ENCODE measurements at places on chromosomes 12 and 14.

GRCh38 chr12:1914114-1914911 is 4.1 kb downstream of the CACNA2D4 start:
- DNase-seq: no peak

GRCh38 chr14:47921133-47921532 is 245.7 kb upstream of the MDGA2 start:
- DNase-seq: no peak

DNA sequence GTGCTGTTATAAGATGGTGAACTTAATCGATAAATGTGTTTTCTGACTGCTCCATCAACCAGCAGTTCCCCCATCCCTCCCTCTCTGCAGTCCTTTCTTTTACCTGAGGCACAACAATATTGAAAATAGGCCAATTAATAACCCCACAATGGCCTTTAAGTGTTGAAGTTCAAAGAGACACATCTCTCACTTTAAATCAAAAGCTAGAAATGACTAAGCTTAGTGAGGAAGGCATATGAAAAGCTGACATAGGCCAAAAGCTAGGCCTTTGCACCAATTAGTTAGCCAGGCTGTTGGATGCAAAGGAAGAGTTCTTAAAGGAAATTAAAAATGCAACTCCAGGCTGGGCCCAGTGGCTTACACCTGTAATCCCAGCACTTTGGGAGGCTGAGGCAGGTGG is 43.7 kb downstream of the SAV1 start:
- no peak for DNase-seq

DNA sequence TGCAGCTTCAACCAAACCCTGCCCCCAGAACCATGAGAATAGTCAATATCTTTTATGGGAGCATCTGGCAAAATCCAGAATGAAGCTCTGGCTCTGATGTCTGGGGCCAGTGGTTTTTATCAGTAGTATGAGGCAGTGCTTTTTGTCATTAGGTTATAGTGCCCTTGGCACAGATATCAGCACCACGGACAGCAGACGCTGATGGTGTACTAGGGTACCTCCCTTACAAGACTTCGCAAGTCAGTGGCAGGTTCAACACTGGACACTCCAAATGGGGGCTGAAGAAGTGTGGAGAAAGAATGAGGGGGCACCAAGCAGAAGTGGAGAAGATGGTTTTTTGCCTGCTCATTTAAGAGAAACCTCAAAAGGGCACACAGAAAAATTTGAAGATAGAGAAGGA is 68.2 kb upstream of the E2F7 start:
- DNase-seq: no peak

GRCh38 chr12:29818916-29819623 is 35.3 kb upstream of the TMTC1 start:
- no peak for DNase-seq

DNA sequence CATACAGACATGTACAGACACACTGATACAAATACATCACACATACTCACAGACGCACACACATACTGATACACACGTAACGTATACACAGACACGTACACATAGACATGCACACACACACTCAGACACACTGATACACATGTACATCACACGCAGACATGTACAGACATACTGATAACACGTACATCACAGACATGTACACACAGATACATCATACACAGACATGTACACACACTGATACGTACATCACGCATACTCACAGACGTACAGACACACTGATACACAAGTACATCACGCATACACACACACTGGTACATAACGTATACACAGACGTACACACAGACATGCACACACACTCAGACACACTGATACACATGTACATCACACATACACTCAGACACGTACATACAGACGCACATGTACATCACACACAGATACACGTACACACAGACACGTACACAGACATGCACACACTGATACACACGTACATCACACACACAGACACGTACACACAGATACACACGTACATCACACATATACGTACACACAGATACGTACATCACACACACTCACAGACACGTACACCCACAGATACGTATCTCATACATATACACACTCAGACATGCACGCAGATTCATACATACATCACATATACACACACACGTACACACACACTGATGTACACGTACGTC is 5.1 kb downstream of the ZNF605 start:
- no peak for DNase-seq

- no peak for DNase-seq
Observed at GRCh38 chr12:54460317-54460923, 13.0 kb downstream of the GTSF1 start.

- DNase-seq: no peak
Observed at GRCh38 chr12:58761308-58761707, 159.0 kb downstream of the LRIG3 start.

DNA sequence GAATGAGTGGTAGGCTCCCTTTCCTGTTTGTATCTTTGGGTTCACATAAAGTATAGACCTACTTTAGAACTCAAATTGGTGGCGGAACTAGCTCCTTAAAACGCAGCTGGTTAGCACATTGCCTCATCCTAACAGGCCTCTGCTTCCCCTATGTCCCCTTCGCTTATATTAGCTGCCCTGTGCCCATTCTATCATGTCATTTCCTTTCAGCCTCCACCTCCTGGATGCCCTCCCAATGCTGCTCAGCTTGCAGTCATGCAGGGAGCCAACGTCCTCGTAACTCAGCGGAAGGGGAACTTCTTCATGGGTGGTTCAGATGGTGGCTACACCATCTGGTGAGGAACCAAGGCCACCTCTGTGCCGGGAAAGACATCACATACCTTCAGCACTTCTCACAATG is 3.5 kb downstream of the DAZAP2 start:
- no peak for DNase-seq

GRCh38 chr14:49549881-49550280 is 36.3 kb downstream of the RPS29 start:
- no peak for DNase-seq

- no peak for DNase-seq
Observed at GRCh38 chr12:69415471-69416275, 54.5 kb upstream of the FRS2 start.

GRCh38 chr12:31897781-31898503 is 61.3 kb upstream of the RESF1 start:
- DNase-seq: no peak

DNA sequence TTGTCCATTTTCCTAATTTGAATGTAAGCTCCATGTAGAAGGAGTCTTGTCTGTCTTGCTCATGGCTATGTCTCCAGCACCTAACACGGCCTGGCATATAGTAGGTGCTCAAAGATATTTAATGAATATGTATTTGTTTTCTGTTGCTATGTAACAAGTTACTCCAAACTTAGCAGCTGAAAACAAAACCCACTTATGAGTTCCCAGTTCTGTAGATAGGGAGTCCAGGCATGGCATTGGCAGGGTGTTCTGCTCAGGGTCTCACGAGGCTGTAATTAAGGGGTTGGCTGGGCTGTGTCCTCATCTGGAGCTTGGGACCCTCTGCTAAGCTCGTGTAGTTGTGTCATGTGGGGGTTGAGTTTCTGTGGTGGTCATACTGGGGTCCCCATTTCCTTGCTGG is 106.0 kb downstream of the AACS start:
- DNase-seq: no peak

- no peak for DNase-seq
Observed at GRCh38 chr12:128771681-128772080, 52.1 kb downstream of the SLC15A4 start.

- DNase-seq: peak; percentile 93
Observed at GRCh38 chr14:73741386-73741875, 27.2 kb upstream of the PNMA1 start.

- DNase-seq: no peak
Observed at GRCh38 chr12:5509102-5509501, 77.2 kb downstream of the NTF3 start.

DNA sequence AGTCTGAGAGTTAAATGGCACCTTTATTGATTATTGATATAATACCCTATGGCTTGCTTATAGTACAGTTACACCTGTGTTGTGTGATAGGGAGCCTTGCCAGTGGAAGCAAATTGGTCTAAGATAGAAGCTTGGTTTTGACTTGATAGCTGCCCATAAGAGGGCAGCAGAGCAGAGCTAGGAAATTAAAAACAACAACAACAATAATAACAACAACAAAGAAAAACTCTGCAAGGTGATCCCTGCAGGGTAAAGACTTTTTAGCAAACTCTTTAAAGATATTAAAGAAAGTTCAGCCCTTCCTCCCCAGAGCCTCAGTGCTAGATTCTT is 18.0 kb upstream of the RNASE10 start:
- DNase-seq: no peak

GRCh38 chr12:28065374-28065773 is 92.8 kb upstream of the PTHLH start:
- DNase-seq: no peak

- DNase-seq: no peak
Observed at GRCh38 chr14:21090194-21090939, 8.1 kb downstream of the ZNF219 start.

Data from KG1 (cell line).